ENCODE measurements at places on chromosomes 5 and 9.

GRCh38 chr5:169706758-169707450 lies 69.8 kb downstream of the DOCK2 start:
- DNase-seq, result peak; percentile 48

- DNase-seq, result no peak
Measured at GRCh38 chr5:148314731-148315130, 2.5 kb downstream of the SPINK7 start.

DNA sequence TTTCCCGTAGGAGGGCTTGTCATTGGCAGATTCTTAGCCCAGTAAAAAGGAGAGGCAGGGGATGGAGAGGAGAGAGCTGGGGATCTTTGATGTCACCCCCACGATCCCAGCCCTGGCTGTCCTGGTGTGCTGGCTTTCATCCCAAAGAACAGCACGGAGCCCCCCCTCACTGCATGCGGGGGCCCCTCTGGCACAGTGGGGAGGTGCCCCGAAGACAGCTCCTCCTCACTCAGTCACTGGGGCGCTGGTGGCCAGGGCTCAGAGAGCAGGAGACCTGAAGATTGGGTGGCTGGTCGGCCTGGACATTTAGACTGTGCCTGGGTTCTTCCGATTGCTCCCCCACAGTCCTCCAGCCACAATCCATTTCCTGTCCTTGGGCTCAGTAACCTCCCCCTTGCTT lies 207.5 kb downstream of the MELK start:
- DNase-seq, result no peak

DNA sequence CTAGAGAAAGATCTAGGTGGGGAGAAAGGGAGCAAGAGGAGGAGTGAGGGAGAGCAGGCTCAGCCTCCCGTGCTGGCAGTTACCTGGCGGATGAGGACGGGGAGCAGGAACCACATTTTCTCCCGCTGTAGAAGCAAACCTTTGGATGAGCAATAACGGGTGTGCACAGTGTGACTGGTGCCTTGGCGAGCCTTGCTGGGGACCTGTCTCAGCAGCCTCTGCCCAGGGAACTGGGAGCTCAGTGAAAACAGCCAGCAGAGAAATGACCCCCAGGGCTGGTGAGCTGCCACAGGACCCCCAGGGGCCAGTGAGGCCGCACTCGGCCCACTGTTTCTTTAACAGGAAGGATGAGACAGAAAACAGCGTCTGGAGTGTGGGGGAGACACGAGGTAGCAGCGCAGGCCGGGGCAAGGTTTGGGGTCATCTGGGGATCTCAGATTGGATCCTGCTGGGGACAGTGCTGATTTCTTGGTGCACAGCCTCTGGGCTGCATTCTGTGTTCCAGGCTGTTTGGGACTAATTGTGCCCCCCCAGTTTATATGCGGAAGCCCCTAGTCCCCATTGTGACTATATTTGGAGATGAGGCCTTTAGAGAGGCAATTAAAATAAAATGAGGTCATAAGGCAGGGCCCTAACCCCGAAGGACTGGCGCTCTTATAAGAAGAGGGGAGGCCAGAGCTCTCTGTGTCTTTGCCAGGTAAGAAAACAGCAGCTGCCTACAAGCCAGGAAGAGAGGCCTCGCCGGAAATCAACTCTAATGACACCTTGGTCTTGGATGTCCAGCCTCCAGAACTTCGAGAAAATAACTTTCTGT lies 118.8 kb upstream of the PHYKPL start:
- no peak for DNase-seq

DNA sequence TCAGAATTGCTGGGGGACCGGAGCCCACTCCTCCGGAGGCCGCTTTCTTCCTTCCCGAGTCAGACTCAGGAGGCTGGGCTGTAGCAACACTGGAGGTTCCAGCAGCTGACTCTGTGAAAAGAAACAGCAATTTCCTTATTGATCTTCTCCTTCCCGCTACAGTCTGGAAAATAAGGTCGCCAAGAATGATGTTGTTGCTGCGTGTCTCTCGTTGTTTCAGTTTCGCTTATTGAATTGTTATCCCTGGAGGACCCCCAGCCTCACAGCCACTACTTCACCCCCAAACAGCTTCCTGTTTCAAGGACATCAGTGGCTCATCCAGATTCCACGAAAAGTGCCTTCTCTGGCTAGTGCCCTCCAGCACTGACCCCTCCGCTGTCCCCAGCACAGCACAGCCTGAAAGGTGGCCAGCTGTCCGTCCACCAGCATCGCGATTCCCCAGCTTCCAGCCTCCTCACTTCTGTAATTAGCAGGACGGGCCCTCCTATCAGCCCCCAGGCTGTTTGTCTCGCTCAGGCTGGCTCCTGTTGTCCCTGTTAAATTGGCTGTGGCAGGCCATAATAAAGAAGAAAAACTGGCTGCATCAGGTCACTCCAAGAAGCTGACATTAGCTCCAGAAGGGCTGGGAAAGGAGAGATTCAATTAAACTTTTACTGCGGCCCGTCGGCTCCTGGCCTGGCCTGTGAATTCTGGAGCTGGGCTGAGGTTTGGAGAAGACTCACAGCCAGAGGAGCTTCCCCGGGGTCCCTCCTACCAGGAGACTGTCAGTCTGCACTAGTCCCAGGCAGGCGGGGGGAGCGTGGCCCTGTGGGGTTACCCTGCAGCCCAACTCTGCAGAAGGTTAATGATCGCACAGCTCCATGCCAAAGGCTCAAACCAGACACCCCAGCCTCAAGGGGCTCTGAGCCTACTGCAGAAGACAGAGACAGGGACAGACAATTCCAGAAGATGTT lies 40.5 kb downstream of the OLFM1 start:
- DNase-seq, result no peak

DNA sequence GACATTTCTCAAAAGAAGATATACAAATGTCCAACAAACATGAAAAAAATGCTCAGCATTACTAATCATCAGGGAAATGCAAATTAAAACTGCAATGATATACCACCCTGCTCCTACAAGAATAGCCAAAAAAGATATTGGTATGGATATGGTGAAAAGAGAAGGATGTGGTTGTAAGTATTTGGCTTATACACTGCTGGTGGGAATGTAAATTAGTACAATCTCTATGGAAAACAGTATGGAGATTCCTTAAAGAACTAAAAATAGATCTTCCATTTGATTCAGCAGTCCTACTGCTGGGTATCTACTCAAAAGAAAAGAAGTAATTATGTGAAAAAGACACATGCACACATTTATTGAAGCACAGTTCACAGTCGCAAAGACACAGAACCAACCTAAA lies 67.6 kb upstream of the RUSC2 start:
- no peak for DNase-seq

DNA sequence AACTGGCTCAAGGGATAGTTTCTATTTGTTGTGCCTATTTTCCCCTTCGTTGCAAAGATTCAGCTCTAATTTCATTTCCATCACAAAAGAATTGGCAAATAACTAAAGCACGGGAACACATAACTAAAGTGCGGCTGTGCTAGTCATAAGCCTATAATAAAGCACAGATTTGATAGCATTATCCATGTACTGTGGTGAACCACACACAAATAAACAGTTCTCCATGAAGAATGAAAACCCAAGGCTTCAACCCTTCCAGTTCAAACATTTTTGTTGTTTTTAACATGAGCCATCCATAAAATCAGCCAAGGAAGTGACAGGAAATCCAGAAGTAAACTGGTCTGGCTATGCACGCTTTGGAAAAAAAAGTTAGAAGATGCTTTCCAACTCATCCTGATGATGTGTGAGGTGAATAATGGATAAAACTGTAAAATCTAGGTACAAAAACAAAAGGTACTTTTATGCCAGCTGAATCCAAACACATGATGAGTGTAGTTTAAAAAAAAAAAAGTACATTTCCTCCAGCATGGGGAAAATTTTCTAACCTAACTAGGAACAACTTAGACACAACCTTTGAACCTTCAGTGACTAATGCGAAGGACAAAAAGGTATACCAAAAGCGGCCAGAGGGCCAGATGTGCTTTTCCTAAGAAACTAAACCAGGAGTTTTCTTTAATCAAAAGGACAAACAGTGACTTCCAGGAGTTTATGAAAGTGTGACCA lies 10.2 kb downstream of the ZNF608 start:
- no peak for DNase-seq

DNA sequence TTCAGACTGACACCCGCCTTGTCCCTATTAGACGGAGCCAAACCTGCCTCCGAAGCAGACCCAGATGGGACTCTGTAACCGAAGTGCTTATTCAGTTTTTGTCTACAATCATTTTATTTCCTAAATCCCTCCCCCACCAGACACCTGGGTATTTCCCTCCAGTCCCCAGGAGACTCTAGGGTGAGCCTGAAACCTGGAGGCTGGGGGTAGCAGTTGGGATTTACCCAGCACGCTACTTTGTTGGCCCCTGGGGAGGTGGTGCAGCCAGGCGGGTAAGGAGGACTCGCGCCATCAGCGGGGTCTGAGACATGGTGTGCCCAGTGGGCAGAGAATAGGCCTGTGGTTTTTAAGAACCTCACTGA lies 1.3 kb upstream of the LHX2 start:
- no peak for DNase-seq

GRCh38 chr5:179430193-179431175 lies 85.2 kb upstream of the ADAMTS2 start:
- DNase-seq, result no peak

DNA sequence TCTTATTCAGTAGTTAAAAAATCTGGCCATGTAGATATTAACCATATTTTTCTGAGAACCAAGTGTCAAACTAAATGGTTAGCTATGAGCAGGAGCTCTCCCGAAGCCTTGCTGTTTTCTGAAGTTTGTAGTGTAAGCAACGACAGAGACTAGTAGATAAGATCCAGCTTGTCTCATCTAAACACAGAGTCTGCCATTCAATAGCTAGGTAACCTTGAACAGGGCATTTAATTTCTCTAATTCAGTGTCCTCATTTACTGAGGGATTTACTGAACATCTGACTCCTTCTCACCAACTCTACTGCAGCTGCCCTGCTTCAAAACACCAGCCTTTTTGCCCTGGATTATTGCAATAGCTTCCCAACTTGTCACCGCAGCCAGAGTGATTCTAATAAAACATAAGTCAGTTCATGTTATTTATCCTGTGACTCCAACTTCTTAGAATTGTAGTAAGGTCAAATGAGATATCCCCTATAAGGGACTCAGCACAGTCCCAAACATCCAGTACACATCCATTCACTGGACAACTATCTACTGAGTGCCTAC lies 337.0 kb downstream of the PLK2 start:
- DNase-seq, result no peak

DNA sequence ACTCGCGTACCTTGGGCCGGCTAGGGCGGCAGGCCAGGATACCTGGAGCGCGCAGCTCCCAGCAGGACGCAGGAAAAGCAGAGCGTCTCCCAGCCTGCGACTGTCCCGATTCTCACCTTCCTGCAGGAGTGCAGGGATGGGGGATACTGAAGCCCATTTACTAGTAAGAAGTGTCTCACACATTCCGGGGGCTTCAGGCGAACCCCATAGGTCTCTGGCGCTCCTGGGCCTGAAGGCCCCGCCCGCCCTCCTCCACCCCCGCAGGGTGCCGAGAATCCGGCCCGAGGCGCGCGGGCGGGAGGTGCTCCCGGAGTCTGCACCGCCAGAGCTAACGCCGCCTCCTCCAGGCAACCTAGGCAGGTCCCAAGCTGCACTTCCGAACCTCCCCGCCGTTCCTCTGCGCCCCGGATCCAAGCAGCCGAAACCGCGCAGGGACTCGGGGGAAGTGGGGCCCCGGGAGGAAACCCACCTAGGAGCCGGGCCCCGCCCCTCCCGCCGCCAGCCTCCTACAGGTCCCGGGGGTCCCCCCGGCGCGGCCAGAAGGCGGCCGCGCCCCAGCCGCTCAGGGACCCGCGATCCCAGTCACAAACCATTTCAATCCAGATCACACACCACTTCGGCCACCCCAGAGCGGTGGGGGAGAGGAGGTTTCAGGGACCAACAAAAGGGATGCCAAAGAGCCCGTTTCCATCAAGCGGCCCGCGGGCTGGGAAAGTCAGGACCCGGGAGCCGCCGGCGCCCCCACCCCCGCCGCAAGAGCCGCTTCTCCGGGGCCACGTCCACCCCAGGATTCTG lies 1.2 kb downstream of the ROR2 start:
- DNase-seq, result peak; percentile 77

GRCh38 chr9:84903963-84904362 lies 234.4 kb downstream of the NTRK2 start:
- DNase-seq, result no peak

DNA sequence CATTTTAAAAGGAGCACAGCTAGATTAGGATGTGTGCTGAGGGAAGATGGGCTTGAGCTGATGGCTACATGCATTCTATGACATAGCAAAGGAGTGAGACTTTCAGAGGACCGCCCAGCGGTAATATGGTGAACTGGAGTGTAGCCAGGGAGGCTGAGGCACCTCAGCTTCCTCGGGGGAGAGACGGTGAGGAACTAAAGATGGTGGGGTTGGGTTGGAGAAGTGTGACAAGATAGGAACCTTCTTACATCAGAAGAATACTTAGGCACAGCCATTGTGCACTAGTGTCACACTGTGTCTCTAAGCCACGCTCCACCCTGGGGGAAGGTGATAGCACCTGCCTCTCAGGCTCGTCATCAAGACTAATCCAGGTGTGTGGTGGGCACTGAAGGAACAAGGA lies 118.0 kb upstream of the IRX2 start:
- no peak for DNase-seq

- DNase-seq, result no peak
Measured at GRCh38 chr5:158484150-158484549, 615.6 kb downstream of the EBF1 start.

DNA sequence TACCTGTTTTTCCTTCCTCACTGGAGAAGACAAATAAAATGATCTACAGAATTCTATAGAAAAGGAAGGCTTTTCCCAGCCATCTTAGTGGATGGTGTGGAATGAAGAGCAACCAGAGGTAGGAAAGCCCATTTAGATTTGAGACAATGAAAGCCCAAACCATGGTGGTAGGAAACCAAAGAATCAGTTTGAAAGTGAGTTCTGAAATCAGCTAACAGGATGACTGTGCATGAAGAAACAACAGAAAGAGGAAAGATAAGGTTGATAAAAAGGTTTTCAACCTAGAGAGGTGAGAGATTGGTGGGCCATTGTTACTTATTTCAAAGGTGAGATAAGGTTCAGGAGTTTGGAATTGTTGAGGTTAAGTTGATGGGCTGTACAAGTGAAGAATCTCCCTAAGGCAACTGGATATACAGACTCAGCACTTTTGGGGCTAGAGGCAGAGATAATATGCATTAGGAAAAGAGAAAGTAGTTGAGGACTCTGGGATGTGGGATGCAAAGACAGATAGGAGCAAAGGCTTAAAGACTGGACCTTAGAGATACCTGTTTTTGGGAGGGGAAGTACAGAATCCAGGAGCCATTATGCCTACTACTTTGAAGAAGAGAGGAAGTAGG lies 2.4 kb downstream of the CHMP5 start:
- no peak for DNase-seq

Data from mammary epithelial cell (primary cell).